ENCODE measurements at places on chromosomes 1 and 21.

- no peak for DNase-seq
Measured at GRCh38 chr1:18989176-18989799, 32.8 kb upstream of the IFFO2 start.

GRCh38 chr1:91732291-91733107 lies 153.5 kb downstream of the TGFBR3 start:
- DNase-seq: peak; percentile 57

DNA sequence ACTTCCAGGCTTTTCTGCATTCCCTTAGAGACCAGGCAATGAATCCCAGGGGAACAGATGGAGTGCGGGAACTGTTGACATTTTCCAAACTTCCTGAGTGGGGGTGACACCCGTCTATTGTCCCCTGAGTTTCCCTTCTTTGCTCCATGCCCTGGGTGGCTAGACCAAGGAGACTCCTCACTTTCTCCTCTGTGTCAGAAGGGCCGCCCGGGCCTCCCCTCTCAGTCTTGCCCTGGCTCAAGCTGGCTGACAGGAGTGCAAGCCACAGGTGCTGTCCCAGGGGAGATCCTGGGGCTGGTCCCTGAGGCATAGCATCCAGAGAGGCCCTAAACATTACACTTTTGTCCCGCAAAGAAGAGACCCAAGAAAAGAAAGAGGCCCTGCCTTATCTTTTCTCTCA lies 62.8 kb downstream of the DDX20 start:
- no peak for DNase-seq

DNA sequence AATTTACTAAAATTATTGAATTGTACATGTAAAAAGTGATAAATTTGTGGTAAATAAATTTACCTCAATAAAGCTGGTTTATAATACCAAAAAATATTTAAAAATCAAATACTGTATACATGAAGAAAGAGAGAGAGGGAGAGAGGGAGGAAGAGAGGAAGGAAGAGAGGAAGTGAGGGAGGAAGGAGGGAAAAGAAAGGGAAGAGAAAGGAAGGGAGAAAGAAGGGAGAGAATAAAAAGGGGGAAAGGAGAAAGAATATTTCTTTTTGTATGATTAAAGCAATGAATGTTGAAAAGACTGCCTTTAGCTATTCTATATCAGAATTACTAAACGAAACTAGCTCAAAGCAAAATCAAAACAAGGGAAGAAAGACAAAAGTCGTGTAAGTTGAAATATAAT lies 150.0 kb downstream of the LRIG2 start:
- DNase-seq: no peak

DNA sequence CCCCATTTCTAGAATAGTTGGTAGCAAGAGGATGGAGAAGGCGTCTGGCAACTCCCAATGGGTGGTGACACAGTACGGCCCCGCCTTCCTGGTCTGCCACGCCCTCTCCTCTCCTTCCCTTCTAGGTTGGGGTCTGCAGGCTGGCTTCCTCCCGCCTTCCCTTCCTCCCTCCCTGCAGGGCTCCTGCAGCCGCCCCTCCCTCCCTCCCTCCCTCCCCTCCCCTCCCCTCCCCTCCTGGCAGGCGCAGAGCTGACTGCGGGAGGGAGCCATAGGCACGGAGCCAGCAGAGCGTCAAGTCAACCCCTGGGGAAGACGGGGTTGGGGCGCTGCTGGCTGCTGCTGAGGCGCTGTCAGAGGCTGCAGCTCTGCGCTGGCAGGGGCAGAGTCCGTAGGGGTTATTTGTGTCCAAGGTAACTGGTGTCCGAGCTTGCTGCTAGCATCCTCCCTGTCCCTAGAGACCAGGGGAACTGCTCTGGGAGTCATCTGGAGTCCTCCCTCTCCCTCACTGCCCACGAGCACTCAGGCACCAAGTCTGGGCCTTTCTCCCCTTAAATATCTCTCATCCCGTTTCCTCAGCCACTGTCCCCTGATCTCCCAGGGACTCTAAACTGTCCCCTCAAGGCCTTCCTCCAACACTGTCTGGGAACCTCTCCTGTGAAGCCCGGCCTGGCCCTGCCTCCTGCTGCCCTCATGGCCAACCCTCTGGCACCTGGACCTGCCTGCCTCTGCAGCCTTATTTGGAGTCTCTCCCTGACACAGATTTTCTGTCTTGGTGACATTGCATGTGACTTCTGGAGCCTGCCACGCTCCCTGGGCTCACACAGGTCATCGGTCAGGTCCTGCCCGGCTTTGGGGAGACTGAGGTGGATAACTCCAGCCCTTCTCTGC lies 57.4 kb upstream of the ACOT11 start:
- DNase-seq: no peak

- DNase-seq: no peak
Measured at GRCh38 chr1:109929588-109930251, 19.1 kb downstream of the CSF1 start.

DNA sequence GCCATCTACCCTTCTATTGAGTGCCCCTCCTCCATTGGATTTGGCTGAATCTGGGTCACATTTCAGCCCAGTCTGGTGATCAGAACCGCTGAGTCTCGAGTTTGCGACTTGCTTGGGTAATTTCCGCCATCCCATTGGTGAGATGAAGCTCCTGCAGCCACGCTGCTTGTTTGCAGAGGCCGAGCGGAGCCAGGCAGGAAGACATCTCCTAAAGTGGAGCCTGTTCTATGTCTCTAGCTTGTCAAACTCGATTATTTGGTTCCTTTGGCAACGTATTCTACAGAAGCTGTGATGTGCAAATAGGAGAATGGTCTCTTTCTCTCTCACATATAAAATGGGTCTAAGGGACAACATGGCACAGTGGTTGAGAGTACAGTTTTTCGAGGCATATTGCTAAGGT lies 206.8 kb upstream of the PLXNA2 start:
- no peak for DNase-seq

DNA sequence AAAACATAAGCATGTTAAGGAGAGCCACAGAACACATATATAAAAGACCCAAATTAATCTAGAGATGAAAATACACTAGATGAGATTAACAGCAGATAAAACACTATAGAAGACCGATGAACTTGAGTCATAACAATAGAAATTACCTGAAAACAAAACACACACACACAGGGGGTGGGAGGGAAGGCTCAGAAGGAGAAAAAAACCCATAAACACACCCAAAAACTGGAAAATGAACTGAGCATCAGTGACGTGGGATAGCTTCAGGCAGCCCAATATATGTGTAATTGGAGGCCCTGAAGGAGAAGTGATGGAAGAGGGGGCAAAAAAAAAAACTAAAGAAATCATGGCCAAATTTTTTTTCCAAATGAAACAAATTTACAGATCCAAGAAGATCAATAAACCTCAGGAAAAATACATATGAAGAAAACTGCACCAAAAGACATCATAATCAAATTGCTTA lies 11.4 kb downstream of the ALDH9A1 start:
- DNase-seq: no peak

- DNase-seq: no peak
Measured at GRCh38 chr1:12810691-12811408, 19.7 kb downstream of the PRAMEF1 start.

- DNase-seq: no peak
Measured at GRCh38 chr21:27740084-27740483, 773.2 kb upstream of the ADAMTS5 start.

DNA sequence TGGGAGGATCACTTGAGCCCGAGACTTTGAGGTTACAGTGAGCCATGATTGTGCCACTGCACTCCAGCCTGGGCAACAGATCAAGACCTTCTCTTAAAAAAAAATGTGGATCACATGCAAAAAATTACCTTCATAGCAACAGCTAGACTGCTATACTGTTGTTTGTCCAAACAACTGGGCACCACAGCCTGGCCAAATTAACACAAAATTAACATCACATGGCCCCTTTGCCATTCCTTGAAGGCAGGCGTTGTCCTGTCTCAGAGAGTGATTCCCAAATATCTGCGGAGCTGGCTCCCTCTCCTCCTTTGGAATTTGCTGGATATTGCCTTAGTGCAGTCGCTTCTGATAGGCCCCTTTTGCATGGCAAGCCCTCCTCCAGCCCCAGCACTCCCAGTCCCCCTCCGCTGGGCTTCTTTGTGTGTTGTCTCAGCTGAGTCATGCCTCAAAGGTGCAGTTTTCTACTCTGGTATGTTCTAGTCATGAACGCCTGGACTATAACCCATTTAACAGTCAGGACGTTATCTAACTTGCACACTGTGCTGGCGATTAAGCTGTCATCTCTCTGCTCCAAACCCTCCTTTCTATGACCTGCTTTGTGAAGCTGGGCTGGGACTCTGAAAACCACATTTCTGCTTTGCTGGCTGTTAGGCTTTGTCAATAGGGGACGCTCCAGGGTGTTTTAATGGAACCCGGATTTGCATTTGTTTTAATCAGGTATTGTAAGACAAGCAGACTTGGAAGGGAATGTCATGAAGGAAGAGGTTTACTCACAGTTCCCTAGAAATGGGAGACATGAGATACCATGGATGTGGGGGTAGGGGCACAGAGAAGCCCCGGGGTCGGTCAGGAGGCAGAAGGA lies 20.1 kb upstream of the HPCAL4 start:
- DNase-seq: no peak

DNA sequence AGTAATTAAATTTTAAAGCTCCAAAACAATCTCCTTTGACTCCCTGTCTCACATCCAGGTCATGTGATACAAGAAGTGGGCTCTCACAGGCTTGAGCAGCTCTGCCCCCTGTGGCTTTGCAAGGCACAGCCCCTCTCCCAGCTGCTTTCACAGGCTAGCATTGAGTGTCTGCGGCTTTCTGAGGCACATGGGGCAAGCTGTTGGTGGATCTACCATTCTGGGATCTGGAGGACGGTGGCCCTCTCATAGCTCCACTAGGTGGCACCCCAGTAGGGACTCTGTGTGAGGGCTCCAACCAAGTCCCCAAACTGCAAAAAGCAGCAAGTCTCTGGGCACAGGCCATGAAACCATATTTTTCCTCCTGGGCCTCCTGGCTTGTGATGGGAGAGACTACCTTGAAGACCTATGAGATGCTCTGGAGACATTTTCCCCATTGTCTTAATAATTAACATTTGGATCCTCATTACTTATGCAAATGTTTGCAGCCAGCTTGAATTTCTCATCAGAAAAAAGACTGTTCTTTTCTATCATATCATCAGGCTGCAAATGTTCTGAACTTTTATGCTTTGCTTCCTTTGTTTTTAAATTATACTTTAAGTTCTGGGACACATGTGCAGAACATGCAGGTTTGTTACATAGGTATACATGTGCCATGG lies 554.1 kb upstream of the OLFM3 start:
- no peak for DNase-seq

GRCh38 chr1:185284533-185285276 lies 32.3 kb downstream of the IVNS1ABP start:
- no peak for DNase-seq

DNA sequence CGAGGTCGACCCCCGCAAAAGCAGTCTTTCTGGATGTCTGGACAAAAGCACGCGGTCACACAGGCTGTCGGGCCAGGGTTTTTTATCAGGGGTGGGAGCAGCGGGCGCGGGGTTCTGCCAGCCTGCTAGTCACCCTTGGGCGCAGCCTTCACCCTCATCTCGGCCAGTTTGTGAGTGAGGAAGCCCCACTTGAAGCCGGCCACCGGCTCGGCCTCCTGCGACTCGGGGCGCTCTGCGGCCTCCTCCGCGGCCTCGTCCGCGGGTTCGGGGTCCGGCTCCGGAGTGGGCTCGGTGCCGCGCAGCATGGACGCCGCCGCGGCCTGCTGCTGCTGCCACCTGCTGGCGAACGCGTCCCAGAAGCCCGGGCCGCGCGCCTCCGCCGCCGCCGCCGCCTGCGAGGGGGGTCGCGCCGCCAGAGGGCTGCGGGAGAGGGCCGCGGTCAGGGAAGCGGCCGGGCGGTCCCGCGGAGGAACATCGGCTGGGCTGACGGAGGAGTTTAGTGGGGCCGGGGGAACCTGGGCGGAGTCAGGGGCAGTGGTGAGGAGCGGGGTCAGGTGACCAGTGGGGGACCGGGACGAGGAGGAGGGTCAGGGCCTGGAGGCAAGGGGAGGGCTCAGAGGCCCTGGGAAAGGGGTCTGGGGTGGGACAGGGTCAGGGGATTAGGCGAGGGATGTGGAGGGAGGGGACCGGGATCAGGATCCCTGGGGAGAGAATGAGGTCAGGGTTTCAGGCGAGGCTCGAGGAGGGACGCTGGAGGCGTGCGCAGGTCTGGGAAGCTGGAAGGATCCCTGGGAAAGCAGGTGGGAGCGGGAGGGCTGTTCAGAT lies 4.5 kb downstream of the C1orf232 start:
- no peak for DNase-seq

GRCh38 chr1:170729225-170730002 lies 65.5 kb downstream of the PRRX1 start:
- DNase-seq: no peak

GRCh38 chr1:108983114-108983513 lies 19.8 kb upstream of the CLCC1 start:
- DNase-seq: no peak

- DNase-seq: no peak
Measured at GRCh38 chr1:197928849-197929336, 11.7 kb downstream of the LHX9 start.

DNA sequence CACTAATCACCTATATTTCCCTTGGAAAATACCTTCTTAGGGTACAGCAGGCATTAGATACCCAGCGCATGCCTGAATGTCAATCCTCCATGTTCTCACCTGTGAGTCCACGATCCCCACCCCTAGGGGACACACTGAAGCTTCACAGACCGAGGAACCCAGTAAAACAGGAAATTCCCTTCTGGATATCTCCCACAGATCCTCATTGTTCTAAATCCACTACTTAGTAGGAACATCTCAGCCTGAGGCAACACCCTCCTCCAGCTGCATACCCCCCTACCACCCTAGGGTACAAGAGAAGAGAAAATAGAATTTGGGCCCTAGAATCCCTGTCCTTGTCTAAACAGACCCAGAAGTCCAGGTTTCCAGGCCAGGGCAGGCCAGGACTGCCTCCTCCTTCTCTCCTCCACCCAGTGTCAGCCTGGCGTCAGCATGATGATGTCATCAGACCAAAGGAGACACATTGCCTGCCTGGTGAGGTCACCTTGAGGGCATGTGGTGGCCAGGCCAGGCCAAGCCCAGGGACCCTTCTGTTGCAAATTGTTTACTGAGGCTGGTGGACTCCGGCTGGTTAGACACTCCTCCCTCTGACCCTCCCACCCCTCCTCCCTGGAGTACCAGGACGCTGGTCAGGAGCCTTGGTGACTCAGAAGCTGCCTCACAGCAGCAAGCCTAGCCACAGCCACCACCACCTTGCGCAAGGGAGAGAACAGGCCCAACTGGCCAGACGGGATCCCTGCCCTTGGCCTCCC lies 6.2 kb downstream of the NECTIN4 start:
- DNase-seq: no peak

DNA sequence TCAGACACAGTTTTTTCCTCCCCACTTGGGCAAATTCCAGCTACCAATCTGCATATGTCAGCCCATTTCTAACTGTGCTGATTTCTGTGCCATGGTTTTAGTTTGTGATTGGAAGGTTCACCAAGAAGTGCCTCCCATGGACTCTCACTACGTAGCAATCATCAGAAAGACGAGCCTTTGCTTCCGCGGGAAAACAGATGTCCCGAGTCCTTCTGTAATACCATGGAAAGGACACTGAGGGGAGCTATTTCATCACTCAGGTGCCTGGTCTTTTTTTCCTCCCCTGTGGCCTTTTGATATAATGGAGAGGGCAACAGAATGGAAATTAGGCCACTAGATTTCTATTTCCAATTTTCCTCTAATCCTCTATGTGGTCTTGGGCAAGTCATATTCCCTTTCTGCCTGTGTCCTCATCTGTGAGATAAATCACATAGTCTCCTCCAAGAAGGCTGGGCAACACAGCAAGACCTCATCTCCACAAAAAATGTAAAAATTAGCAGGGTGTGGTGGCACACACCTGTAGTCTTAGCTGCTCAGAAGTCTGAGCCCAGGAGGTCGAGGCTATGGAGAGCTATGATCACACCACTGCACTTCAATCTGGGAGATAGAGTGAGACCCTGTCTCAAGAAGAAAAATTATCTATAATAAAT lies 24.8 kb downstream of the LEMD1 start:
- no peak for DNase-seq

GRCh38 chr1:159009704-159010361 lies at the start of gene IFI16:
TSS of gene IFI16 (plus strand) at chr1:159009907. CDS start at chr1:159014681, 4,774 bp downstream.
- no peak for DNase-seq

All from renal cortex interstitium (tissue), 15 donors.